ENCODE measurements at places on chromosomes 5 and 9.

DNA sequence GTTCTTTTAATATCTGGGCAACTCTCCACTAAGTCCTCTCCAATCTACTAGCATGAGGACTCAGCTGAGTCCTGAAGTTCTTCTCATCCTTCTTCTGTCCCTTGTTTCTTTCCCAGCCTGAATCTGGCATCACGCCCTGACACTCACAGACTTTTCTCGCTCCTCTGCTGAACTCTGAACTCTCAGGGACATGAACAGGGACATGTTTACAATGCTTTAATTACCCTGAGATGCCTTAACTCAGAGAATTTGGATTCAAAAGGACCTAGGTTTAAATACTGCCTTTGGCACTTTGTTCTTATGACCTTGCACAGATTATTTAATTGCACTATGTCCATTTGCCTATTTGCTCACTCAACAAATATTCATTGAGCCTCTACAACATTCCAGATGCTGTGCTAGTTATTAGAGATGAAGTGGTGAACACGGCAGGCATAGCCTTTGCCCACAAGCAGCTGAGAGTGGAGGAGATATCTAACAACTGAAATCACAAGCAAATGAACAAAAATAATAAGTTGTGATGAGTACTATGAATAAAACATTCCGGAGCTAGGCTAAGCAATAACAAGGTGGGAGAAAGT, 106.0 kb downstream of the ADRB2 start:
- no peak for DNase-seq

- peak; percentile 82 for DNase-seq
Observed at GRCh38 chr5:141040771-141041426, 10.3 kb upstream of the PCDHB1 start.

DNA sequence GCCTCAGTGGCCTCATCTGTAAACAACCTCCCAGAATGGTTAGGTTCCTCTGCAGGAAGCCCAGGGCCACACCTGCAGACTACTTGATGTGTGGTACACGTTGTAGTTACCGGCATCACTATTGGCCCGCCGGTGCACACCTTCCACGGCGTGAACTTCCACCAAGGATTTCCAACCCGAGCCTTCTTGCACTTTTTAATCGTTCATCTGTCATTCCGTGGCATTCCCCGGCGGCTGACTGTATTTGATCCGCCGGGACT, 5.3 kb upstream of the TRIM41 start:
- DNase-seq: peak; percentile 46

DNA sequence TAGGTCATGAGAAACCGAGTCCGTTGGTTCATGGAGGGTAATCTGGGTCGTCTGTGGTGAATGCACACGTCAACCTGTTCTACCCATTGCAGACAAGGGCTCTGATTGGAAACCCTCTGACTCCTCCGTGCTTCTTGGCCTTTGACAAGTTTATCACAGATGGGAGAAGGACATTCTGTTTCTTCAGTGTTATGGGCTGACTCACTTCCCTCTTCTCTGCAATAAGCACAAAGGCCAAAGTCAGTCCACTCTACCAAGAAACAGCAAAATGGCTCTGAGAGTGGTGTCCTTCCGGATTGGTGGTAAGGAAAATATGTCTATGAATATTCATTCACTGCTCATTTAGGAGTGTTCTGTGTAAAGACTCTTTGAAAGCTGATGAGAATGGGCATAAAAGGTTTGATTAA, 89.3 kb downstream of the FEM1C start:
- no peak for DNase-seq

DNA sequence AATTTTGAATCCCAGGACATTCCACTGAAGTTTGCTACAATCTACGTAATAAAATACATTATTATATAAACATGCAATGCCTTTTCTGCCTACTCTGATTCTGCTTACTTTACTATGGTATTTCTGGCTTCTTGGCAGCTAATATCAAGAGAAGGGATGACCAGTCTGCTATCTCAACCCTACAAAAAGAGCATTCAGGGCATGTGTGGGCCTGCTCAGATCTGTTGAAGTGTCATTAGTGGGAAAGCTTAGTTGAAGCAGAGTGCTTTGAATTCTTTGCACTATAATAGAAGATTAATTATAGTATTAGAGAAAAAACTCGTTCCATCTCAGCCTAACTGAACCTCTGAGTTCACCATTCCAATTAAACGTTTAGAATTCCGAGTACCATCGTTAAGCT, 339.5 kb upstream of the ISL1 start:
- DNase-seq: no peak

GRCh38 chr9:130845254-130845653, 10.2 kb downstream of the ABL1 start:
- no peak for DNase-seq

GRCh38 chr9:120438836-120439546, 141.0 kb downstream of the CDK5RAP2 start:
- peak; percentile 7 for DNase-seq

DNA sequence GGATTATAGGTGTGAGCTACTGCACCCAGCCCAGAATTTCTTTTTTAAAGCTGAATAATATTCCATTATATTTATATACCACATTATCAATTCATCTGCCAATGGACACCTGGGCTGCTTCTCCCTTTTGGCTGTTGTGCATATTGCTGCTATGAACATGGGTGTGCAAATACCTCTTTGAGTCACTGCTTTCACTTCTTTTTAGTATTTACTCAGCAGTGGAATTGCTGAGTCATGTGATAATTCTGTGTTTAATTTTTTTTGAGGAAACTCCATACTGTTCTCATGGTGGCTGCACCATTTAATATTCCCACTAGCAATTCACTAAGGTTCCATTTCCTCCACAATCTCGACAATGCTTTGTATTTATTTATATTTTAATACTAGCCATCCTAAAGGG, 36.1 kb upstream of the KIF4B start:
- no peak for DNase-seq

DNA sequence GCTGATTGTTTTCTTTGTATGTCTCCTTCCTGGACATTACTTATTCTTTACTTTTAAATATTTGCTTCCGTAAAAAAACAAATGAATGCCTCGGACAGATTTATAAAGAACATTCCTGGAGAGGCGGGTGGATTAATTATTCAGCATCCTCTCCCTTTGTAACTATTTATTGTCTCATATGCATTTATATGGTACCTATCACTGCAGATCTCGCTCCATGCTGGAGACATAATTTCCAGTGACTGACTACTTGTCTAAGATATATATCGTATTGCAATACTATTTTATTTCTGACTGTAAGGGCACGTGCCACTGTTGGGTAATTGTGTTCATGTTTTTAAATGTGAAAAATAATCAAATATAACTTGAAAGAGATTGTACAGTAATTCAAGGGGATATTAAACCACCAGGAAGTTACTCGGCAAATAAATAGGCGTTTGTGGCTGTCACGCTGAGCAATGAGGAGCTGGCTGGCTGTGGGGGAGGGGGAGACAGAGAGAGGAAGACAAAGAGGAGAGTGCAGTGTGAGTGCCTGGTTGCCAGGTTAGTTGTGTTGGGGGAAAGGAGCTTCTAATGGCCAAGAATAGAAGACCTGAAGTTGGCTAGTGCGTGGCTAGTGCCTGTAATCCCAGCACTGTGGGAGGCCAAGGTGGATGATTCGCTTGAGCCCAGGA, 131.8 kb upstream of the GABRP start:
- DNase-seq: no peak

DNA sequence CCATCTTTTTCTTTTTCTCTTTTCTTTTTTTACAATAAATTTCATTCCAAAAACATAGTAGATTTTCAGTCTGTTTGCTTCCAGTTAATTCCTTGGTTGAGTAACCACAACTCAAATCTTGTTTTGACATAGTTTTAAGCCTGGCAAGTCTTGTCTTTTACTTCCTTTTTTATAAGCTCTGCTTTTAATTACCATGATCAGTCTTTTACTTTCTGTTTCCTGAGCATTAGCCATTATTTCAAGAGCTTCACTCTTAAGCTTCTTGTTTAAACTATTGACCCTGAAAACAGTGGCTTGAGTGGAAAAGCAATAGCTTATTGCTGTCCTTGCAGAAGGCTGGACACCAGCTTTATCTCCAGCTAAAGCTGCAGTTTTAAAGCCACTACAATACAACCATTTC, 1363.3 kb downstream of the MAT2B start:
- DNase-seq: no peak

- no peak for DNase-seq
Observed at GRCh38 chr5:61423487-61424145, 91.6 kb downstream of the ZSWIM6 start.

DNA sequence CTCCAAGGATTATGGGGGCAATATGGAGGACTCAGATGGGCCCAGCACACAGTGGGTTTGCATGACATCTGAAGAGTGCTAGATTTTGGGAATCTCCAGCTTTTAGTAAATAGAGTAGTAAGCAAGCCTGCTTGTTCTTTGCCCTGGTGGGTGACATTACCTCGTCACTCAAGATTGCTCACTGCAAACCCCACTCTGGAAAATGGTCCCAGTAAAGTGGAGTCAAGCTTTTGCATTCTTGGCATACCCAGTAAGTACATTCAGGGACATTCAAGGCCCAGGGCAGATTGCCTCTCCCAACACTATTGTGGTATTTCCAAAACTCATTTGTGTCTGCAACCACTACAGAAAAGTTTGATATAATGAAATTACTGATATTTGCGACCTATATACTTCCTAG, 118.5 kb downstream of the INVS start:
- no peak for DNase-seq

DNA sequence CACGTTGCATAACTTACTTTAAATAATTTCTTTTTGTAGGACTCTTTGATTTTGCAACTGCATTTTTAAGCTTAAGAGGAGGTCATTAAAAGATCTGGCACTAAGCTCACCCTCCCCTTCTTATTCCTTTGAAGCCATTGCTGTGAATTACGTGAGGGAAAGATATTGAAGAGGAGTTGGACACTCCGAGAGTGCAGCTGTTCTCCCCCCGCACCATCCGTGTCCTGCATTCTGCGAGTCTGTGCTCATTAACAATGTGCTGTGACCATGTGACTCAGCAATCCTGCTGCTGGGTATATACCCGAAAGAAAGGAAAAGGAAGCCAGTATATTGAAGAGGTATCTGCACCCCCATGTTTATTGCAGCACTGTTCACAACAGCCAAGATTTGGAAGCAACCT, 40.0 kb downstream of the NXNL2 start:
- no peak for DNase-seq

GRCh38 chr5:156991714-156992113, 28.7 kb upstream of the TIMD4 start:
- DNase-seq: no peak

- peak; percentile 76 for DNase-seq
Observed at GRCh38 chr9:21591221-21592062, 109.3 kb upstream of the IFNE start.
